ENCODE measurements at places on chromosomes 4 and X. TPM values are rescaled to one million over a fixed set of nuclear protein-coding genes. Genes with fewer than 3 reads are reported as not detected.

Gene PRDM8
- polyA plus RNA-seq: 15.3 TPM

Gene ZNF674
- polyA plus RNA-seq: 3.3 TPM

Gene ARHGAP36
- 381 TPM for polyA plus RNA-seq

GRCh38 chr4:106615961-106616360 lies 247.4 kb upstream of the GIMD1 start:
- DNase-seq: peak; percentile 35

- no peak for DNase-seq
Observed at GRCh38 chr4:72966652-72967051, 102.9 kb downstream of the COX18 start.

DNA sequence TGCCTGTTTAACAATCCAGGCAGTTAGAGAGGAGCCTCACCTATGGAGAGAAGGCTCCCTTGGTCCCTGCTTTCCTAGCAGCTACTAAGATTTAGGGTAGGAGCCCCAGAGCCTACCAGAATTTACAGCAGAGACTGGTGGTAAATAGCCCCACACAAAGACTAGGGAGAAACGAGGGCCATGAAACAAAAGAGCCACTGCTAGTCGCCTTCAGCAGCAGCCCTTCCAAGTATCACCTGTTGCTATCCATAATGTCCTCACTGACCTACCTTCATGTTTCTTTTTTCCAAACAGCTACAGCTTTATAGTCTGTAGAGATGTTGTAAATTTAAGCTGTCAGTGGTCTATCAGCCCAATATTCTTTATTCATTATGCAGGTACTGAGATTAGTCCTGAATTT lies 25.3 kb downstream of the ARHGEF6 start:
- no peak for DNase-seq

All from muscle of back (tissue), 13 donors.